Stimulated activated CD4-positive, alpha-beta T cell treated with anti-CD3 and anti-CD28 coated beads, Interleukin-2, amount 100 ng/mL, for 48 hours (primary cell): ENCODE measurements at places on chromosomes 4 and X.

DNA sequence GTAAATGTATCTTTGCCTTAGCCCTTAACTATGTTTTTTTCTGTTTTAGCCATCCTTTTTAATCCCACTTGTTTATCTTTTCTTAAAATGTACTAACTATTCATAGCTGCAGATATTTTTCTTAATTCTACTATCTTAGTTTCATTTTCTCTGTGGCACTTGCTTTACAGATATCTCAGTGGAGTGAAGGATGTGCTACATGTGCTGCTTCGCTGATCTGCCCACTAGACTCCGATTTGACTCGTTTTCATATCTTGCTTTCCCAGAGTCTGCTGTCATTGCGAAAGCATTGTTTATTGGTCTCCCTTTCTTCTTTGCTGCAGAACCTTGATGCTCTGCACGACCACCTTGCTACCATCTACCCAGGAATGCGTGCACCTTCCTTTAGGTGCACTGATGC is 30.6 kb downstream of the GUCY1B1 start:
- DNase-seq, result no peak

GRCh38 chrX:129732857-129733256 is 5.9 kb upstream of the XPNPEP2 start:
- DNase-seq, result no peak

DNA sequence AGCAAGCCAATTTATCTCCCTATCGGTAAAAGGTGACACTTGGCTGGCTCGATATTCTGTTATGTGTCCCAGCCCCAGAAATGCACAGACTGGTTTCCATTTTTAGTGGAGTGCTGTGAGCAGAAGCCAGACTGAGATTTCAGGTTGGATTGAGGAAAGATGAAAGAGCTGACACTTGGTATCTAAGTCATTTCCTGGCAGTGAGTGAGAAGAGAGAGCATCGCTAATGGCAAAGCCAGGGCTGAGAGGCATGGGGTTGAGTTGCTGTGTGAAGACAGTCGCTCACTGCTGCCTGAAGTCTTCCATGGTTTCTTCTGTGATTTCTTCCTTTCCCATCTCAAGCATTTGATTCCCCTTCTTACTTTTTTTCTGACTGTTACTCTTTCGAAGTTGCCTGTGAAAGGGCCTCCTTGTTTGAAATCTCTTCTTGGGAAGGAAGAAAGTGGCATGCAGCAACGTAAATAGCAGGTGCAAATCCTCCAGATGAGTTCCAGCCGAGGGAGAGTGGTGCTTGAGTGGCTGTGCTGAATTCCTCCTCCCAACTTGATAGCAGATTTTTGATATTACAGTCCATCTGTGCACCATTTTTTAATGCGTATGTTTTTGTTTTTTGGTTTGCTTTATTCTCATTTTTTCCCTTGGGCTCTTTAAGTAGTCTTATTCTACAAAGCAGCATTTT is 109.2 kb upstream of the LIMCH1 start:
- no peak for DNase-seq

DNA sequence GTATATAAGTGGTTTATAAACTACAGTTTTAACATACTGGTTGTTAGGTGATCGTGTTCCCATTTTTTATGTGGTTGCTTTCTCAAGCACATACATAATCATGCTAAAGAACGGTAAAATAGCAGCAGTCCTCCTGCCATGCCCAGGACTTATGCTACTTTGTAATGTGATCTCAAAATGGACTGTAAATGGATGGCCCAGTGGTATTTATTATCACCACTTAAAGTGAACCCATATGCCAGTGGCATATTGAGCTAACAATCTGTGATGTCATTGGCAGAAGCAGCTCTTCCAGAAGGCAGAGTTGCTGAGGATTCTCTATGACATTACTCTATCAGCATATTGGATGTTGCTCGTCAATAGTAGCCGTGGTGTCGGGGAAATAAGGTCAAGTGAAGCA is 28.6 kb downstream of the ANK2 start:
- DNase-seq, result no peak

DNA sequence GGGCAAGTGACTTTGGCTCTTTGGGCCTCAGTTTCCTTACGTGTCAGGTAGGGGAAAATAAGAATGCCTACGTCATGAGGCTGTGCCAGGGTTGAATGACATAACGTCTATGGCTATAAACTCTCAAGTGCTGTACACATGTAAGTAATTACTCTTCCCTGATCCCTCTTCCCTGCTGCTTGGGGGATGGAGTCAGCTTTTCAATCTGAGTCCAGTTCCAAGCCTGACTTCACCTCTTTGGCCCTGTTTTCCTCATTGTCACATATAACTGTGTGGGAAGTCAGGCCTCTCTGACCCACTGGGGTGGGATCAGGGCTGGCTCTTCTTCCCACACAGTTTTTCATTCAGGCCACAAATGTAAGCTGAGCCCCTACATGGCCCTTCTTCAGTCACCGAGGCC is 11.4 kb upstream of the CITED1 start:
- no peak for DNase-seq
